ENCODE measurements at places on chromosomes 3 and 15.

DNA sequence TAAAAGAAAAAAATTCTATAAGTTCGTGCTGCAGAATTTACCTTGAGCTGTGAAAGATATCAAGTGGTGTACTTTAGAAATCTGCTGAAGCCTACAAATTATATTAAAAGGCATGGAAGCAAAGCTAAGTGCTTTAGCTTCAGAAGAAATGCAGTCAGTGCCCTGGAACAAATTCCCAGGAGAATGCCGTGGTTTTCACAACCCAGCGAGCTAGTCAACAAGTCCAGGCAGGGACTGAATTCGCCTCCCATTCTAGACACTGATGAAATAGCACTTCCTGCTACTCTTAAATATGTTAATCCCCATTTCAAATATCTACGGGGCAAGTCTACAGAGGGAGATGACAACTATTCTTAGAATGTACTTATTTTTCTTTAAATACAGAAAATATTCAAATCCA lies 326.4 kb upstream of the IGF1R start:
- DNase-seq, result no peak

GRCh38 chr15:101431748-101432147 lies 57.8 kb downstream of the PCSK6 start:
- DNase-seq, result no peak

- DNase-seq, result no peak
Observed at GRCh38 chr15:100531204-100531603, 2.5 kb upstream of the CERS3 start.

DNA sequence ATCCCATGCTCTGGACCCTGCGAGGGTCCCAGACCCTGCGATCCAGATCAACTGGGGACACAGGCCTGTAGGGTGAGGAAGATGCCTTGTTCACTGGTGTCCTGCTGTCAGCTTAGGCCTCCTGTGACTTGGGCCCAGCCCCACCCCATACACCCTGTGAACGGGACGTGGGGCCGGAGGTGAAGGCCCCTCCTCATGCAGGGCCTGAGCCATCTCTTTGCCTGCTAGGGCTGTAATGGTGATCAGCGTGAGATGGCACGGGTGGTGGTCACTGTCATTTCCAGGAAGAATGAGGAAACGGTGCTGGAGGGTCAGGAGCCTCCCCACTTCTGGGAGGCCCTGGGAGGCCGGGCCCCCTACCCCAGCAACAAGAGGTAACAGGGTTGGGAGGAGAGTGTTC lies 12.4 kb downstream of the VILL start:
- no peak for DNase-seq

DNA sequence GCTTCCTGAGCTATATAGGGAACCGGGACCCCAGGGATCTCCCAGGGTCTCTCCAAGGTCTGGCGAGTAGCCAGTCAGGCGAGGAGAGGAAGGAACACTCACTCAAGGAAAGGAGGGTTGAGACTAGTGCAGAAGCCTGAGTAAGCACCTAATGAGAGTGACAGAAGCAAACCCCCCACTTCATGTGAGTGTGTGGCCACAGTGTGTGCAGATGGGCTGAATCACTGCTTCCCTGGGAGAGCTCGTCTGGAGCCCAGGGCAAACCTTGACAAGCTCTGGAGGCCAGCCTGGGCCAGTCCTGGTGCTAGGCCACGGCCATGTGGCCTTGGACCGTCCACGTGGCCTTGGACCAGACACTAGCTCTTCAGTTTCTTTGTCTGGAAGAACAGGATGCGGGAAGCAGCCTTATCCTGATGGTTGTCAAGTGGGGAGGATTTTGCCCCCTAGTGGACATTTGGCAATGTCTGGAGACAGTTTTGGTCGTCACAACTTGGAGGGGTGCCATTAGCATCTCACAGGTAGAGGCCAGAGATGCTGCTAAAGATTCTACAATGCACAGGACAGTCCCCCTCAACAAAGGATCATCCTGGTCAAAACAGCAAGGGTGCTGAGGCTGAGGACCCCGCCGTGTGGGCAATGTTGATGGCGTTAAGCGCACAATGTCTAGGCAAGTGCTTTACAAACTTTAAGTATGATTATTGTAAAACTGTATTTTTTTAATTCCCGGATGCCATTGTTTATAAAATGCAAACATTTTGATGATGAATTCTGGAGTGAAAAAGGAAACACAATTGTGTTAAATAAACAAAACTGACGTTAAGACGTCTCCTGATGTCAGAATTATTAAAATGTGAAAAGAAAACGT lies 34.8 kb upstream of the CTSH start:
- DNase-seq, result peak; percentile 18

- no peak for DNase-seq
Observed at GRCh38 chr3:62987721-62988120, 112.5 kb upstream of the CADPS start.

- no peak for DNase-seq
Observed at GRCh38 chr15:52207191-52207590, 16.0 kb upstream of the GNB5 start.

GRCh38 chr3:66441129-66441528 lies 59.7 kb downstream of the LRIG1 start:
- DNase-seq, result no peak

Measured in NCI-H2029 treated with DMSO at 0.1 percent for 48 hours (cell line).